ENCODE measurements at places on chromosomes 7 and 10.

DNA sequence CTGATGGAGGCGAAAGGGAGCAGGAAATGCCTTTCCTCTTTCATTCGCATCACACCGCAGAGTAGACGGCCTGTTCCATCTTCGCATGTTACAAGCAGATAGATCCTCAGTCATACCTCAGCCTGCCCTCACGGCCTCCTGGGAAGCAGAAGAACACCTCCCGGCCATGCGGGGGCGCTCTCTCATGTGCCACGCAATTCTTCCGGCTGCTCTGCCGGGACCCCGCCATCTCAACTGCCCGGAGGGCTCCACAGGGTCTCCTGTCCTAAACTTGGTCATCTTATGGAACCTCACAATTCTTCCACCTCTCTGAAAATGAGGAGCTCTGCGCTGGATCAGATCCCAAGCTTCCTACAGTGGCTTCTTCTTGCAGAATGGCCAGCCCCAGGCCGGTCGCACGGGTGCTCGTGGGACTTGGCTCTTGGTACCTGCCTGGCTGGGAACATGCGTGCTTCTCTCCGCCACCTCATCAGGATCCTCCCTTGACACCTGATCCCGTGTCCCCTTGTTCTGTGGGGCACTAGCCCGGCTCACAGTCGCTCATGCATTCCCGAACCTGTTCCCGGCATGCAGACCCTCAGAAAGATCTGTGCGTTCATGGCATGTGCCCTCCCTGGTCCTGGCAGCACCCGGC is 262.8 kb upstream of the SHH start:
- no peak for DNase-seq

GRCh38 chr7:36884351-36884750 is 160.1 kb upstream of the AOAH start:
- DNase-seq = no peak

DNA sequence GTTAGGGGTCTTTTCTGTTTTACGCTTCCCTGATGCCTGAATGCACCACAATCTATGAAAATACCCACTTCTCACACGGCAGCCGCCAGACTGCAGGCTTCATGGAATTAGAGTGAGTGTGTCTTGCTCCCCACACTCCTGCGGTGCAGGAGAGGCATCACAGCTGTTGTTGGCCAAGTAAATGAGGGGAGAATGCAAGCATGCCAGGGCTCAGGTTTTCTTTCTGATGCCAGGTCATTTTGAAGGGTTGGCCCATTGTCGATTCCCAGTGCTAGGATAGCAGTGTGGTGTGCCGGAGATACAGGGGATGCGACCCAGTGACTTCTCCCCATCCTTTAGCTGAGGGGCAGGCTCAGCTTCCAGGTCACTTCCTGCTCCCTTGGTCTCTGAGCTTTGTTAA is 16.3 kb downstream of the CXCL12 start:
- DNase-seq = no peak

GRCh38 chr10:104897696-104898095 is 256.6 kb downstream of the SORCS3 start:
- no peak for DNase-seq

DNA sequence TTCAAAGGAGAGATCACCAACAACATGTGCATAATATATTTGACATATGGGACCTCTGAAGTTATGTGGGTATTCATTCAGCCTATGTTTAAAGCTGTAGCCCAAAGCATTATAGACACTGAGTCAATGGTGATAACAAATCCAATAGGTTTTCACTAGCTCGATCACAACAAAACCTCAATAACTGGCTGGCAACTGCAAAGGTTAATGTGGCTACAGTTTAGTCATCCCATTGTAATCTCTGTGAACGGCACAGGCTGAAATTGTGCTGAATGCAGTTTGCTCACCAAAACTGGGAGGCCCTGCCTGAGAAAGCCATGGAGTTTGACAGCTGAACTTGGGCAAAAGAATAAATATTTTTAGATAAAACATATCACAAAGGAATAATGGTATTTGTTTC is 152.4 kb upstream of the ADO start:
- DNase-seq = no peak

DNA sequence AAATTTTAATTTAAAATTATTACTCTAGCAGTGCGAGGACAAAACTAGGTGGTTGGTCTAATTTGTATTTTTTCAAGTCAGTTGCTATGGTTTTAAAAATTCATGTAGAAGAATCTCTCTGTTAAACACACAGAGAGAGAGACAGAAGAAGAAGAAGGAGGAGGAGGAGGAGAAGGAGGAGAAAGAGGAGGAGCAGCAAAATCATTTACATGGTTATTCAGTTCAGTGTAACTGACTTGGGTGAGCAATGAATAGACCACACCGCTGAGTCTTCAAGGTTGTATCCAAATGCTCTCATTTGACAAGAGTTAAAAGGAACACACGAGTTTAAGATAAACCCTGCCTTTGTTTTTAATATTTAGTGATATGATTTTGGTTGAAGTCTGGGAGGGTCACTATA is 131.1 kb downstream of the PDE1C start:
- DNase-seq = no peak

- DNase-seq = no peak
These were observed 54.9 kb downstream of the AKAP9 start for GRCh38 chr7:91995391-91996105.

DNA sequence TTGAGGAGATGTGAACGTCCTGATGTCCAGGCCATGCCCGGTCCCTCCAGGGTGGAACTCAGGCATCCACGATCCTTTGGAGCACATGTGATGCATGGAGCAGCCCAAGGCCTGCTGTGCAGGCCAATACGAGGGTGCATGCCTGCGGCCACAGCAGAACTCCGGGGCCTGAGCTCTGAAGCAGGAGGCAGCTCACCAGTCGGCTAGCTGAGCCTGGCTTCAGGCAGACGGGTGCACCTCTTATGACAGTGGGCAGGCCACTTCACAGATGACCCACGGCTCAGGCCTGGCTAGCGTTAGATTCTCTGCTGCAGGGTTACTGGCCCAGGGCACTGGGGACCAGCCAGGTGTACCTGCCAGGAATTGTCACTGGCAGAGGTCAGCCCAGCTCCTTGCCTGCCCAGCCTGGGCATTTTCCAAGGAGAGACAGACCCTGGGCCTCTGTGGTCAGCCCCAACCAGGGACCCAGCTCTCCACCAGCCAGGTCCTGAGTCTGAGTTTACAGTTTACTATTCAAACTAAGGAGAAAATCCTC is 29.6 kb upstream of the INPP5A start:
- DNase-seq = no peak

- DNase-seq = no peak
These were observed 64.6 kb downstream of the CYP26A1 start for GRCh38 chr10:93138113-93138870.

DNA sequence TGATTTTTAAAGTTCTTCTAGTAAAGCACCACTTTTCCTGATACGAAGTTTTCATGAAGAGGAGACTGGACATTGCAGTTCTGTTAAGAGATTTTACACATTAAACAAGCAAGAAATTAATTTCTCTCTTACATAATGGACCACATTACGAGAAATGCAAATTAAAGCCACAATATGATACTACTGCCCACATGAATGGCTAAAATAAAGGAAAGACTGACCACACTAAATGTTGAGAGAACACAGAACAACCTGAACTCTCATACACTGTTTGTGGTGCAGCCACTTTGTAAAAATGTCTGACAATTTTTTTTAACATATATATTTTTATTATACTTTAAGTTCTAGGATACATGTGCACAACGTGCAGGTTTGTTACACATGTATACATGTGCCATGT is 44.0 kb upstream of the HERPUD2 start:
- DNase-seq = no peak

GRCh38 chr7:51262796-51263531 is 53.6 kb downstream of the COBL start:
- no peak for DNase-seq

DNA sequence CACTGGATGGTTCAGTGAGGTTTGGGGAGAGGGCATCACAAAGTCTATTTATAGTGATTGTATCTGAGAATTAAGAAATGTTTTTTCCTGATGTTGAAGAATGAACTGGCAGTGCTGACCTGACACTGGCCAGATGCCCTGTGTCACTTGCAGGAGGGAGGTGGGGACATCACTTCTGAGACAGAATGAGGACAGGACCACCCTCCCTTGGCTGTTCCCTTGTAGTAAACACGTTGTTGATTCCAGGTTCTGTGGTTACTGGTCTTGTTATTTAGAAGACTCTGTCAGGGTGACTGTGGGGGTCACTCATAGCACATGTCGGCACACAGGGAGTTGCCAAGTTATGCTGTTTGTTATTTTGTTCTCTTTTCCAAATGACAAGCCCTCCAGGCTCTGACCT is 126.4 kb downstream of the ADCY1 start:
- DNase-seq = no peak

DNA sequence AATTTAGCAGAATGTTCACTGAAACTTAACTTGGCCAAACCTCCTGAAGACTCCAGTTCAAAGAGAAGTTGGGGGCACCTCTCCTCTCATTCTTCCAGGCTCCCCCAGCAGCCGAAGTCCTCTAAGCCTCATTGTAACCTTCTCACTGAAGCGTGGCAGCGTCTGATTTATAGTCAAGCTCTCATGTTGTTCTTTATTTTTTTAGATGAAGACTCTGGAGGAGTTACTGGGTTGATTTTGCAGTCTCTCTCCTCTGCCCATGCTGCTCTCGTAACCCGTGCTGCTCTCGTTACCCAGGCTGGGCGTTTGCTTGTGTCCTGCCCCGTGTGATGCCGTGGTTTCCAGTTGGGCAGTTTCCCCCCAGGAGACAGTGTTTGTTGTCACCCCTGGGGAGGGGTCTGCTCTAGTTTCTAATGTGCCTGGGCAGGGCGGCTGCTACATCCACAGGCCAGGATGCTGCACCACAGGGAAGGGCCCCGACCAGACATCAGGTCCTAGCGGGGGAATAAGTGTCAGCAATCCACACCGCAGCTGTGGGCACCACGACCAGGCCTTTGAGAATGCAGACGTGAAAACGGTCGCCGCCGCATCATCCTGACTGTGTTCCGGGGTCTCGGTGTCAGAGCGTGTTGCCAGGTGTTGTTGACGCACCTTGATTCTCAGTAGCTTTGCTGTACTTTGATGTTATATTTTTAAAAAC is 65.2 kb downstream of the WDR37 start:
- peak; percentile 30 for DNase-seq

- DNase-seq = no peak
These were observed 6.1 kb upstream of the ABLIM1 start for GRCh38 chr10:114664127-114664526.

GRCh38 chr7:101171442-101171837 is 6.1 kb upstream of the VGF start:
- no peak for DNase-seq

DNA sequence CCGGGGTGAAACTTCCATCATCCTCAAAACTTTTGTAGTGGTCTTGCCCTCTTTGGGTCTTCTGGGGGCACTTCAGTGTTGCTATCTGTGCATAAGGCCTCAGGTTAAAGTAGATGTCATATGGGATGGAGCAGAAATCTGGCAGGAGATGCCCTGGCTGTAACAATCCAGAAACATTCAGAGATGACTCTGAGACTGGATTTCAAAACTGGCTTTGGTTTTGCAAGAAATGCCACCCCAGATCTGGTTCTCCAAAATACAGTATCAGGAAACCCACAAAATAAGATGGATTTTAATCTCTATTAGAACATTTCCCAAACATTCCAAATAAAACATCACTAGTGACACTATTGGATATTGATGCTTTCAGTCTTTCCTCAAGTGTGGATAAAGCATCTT is 191.5 kb downstream of the REEP3 start:
- DNase-seq = no peak

- no peak for DNase-seq
These were observed 232.9 kb upstream of the KAT6B start for GRCh38 chr10:74593470-74593869.

- no peak for DNase-seq
These were observed 43.6 kb downstream of the THNSL1 start for GRCh38 chr10:25059990-25060389.

DNA sequence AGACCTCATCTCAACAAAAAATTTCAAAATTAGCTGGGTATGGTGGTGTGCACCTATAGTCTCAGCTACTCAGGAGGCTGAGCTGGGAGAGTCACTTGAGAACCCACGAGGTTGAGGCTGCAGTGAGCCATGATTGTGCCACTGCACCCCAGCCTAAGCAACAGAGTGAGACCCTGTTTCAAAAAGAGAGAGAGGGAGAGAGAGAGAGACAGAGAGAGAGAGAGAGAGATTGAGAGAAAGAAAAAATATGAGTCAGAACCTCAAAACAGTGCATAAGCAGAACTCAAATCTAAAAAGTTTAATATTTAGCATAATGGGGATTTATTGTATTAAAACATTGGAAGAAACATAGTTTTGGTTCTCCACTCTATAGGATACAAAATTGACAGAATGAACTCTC is 17.5 kb upstream of the OTUD1 start:
- no peak for DNase-seq

- DNase-seq = no peak
These were observed 226.4 kb upstream of the HABP2 start for GRCh38 chr10:113326160-113327111.

- DNase-seq = no peak
These were observed 212.5 kb downstream of the ADAM12 start for GRCh38 chr10:126175641-126176262.

GRCh38 chr10:102503264-102504178 is at the start of gene SUFU:
Gene SUFU, plus strand, starts transcription at chr10:102503972. Its CDS starts 181 bp downstream, at chr10:102504153.
- peak; percentile 55 for DNase-seq

DNA sequence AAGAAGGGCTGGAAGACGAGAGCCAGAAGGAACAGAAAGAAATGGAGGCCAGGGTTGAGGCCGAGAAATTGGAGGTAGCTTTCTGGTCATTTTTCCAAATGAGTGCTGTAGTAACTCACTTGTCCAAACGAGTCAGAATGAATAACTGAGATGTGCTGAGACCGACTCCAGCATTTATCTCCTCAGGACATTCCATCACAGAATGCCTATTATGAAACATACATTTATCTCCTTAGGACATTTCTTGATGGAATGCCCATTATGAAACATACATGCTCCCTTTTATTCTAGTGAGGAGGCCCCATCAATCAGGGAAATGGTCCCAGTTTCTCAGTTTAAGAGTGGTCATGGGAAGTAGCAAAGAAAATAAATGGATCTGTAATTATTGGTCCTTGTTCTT is 16.5 kb downstream of the AVL9 start:
- DNase-seq = no peak

DNA sequence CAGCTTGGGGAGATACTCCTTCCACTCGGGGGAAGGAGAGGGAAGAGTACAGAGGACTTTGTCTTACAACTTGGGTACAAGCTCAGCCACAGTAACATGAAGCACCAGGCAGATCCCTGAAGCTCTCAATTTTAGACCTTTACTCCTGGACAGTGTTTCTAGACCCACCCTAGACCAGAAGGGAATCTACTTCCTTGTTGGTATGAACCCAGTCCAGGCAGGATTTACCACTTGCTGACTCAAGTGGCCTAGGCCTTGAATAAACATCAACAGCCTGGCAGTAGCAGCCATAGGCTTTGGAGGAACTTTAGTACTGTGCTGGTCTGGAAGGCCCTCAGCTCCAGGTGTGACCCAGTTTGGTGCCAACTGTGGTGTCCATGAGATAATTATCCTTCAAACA is 173.1 kb downstream of the ADRA2A start:
- DNase-seq = no peak

- DNase-seq = no peak
These were observed 100.7 kb downstream of the IQUB start for GRCh38 chr7:123433665-123434064.

- DNase-seq = no peak
These were observed 30.4 kb downstream of the KLRG2 start for GRCh38 chr7:139452958-139453672.

- no peak for DNase-seq
These were observed 253.0 kb downstream of the RPS24 start for GRCh38 chr10:78286668-78287067.
